ENCODE measurements at places on chromosomes 4 and X. TPM values are rescaled to one million over a fixed set of nuclear protein-coding genes. Genes with fewer than 3 reads are reported as not detected.

EDA gene
- 0.15 TPM for total RNA-seq

AKAP17A gene
- total RNA-seq = 41.5 TPM

GPR119 gene
- total RNA-seq = not detected

SMARCAD1 gene
- total RNA-seq = 17.0 TPM

DNA sequence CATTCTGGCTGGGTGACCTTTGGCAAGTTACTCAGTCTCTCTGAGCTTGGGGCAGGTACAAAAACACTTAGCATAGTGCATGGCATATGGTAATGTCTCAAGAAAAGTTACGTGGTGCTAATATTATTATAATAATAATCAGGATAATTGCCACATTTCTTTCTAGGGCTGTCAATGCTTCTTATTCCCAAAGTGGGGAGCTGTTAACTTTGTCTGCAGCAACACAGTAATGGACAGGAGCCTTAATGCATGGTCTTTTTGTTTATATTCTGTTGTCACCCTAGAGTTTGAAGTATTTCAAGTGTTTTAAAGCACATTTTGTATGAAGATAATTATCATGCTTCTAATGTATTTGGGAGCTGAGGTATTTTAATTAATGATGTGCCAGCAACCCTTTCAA, 121.8 kb downstream of the FHIP1A start:
- no peaks in the 10 kb centered on the region for H3K36me3 ChIP-seq
- H3K4me3 ChIP-seq = no peak overlapping the region
- no peaks in the 10 kb centered on the region for H3K27me3 ChIP-seq
- 0 out of 2 replicates have a peak, but pooled peaks cover 3% of the 10 kb centered on the region for H3K4me1 ChIP-seq

GRCh38 chrX:16593801-16594200, 56.2 kb upstream of the S100G start:
- DNase-seq = no peak
- H3K27me3 ChIP-seq = no peaks in the 10 kb centered on the region
- H3K4me3 ChIP-seq = no peak overlapping the region

- DNase-seq = no peak
- H3K4me1 ChIP-seq = no peaks in the 10 kb centered on the region
- H3K27me3 ChIP-seq = no peaks in the 10 kb centered on the region
- H3K4me3 ChIP-seq = no peak overlapping the region
- H3K36me3 ChIP-seq = no peaks in the 10 kb centered on the region
These were observed 459.6 kb upstream of the ATOH1 start for GRCh38 chr4:93368968-93369367.

DNA sequence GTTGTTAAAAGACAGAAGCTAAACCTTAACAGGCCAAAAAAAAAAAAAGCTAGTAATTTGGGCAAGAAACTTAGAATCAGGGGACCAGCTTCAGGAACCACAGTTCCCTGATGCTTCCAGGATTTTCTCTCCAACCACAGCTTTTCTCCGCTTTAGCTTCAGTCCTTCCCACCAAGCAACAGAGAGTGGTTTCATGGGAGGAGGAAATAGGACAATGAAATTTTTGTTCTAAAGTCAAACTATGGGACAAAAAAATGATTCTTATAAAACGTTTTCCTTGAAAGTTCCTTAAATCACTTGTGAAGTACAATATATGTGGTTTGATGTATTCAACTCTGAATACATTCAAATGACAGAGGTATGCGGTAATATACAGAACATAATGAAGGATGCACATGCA, 71.0 kb upstream of the DHX15 start:
- DNase-seq = no peak
- H3K27me3 ChIP-seq = no peaks in the 10 kb centered on the region
- peaks cover 40% of the 10 kb centered on the region for H3K4me1 ChIP-seq
- H3K27ac ChIP-seq = no peak overlapping the region

DNA sequence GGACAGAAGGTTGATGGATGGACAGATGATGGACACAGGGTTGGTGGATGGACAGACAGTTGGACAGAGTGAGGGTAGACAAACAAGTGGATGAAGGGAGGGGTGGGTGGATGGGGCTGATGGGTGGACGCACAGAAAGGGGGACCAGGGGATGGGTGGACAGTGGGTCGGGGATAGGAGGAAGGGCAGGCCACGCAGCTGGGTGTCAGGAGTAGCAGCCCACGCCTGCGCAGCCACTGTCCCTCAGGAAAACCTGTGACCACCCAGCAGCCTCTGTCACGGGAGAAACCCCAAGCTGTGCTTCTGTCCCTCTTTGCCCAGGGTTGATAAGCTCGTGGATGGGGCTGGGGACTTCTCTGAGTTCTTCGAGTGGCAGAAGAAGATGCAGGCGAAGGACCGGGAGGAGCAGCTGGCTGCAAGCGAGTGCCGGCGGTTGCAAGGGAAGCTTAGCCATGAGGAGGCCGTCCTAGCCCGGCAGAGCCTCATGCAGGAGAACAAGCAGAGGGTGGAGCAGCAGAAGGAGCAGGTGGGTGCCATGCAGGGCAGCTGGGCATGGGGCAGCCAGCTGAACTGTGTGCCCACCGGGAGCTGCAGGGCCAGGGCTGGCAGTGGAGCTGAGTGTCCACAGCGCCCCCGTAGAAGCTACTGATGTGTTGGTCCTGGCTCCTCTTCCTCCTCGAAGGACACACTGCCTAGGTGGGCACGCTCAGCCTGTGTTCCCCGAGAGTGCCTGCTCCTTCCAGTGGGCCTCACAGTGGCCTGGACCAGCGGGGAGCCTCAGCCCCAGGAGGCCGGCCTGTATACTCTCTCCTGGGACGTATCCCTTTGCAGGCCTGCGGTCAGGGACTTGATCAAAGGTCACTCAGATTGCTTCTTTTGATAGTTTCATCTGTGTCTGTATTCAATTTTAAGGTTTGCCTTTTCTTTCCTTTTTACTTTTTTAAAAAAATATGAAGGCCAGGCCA, 16.8 kb upstream of the RNF4 start:
- DNase-seq = no peak
- no peaks in the 10 kb centered on the region for H3K27me3 ChIP-seq
- H3K4me1 ChIP-seq = no peaks in the 10 kb centered on the region

Data from PC-3 (cell line).